ENCODE measurements at places on chromosomes 11 and 22. TPM values are rescaled to one million over a fixed set of nuclear protein-coding genes. Genes with fewer than 3 reads are reported as not detected.

Gene SLC5A1
- not detected for total RNA-seq

Gene MEI1
- 83.4 TPM for total RNA-seq

Gene OAF
- total RNA-seq, result 6.0 TPM

Gene ROBO4
- 0.50 TPM for total RNA-seq

Gene SYT8
- total RNA-seq, result not detected

Gene ARHGAP8
- 0.59 TPM for total RNA-seq

Gene TUBA8
- 1.5 TPM for total RNA-seq

Gene APOL5
- total RNA-seq, result not detected

Gene MUC5B
- not detected for total RNA-seq

GRCh38 chr11:65779919-65780769 lies 632 bp downstream of the AP5B1 start:
- H3K27ac ChIP-seq, result no peak overlapping the region
- no peaks in the 10 kb centered on the region for H3K27me3 ChIP-seq
- peaks cover 2% of the 10 kb centered on the region for H3K4me1 ChIP-seq
- H3K4me3 ChIP-seq, result peak overlapping the region; percentile 80
- peaks cover 23% of the 10 kb centered on the region for H3K36me3 ChIP-seq

- H3K27me3 ChIP-seq, result peaks cover 32% of the 10 kb centered on the region
- H3K36me3 ChIP-seq, result no peaks in the 10 kb centered on the region
- peaks cover 8% of the 10 kb centered on the region for H3K4me1 ChIP-seq
- H3K4me3 ChIP-seq, result no peak overlapping the region
- no peak overlapping the region for H3K27ac ChIP-seq
- no peak for DNase-seq
Measured at GRCh38 chr11:2534134-2534956, 89.5 kb downstream of the KCNQ1 start.

DNA sequence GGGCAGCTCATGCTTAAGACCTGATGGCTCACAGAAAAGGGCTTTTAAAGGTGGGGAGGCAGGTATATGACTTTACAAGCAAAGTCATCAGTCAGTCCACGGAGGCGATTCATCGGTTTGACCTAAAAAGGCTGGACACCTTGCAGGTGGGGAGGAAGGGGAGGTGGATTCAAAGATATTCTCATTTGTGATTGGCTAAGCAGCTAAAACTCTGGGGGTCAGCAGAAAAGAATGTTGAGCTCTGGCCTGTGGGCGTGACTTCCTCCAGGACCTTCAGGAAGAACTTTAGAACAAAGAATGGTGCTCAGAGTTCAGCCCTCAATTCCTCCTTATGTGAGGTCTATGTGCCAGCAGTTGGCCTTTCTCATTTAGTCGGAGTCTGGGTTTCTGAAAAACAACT lies 78.3 kb upstream of the LMO1 start:
- peaks cover 16% of the 10 kb centered on the region for H3K27me3 ChIP-seq
- H3K27ac ChIP-seq, result no peak overlapping the region
- H3K4me1 ChIP-seq, result no peaks in the 10 kb centered on the region
- H3K4me3 ChIP-seq, result no peak overlapping the region

GRCh38 chr11:19577976-19578619 lies 134.5 kb upstream of the NAV2 start:
- no peaks in the 10 kb centered on the region for H3K36me3 ChIP-seq
- no peak overlapping the region for H3K4me3 ChIP-seq
- no peaks in the 10 kb centered on the region for H3K4me1 ChIP-seq
- H3K27ac ChIP-seq, result no peak overlapping the region
- no peak for DNase-seq

- H3K27ac ChIP-seq, result no peak overlapping the region
- H3K4me1 ChIP-seq, result peaks cover 28% of the 10 kb centered on the region
- DNase-seq, result peak; percentile 43
- H3K4me3 ChIP-seq, result no peak overlapping the region
- H3K27me3 ChIP-seq, result no peaks in the 10 kb centered on the region
- peaks cover 6% of the 10 kb centered on the region for H3K36me3 ChIP-seq
Measured at GRCh38 chr22:43993072-43993760, 30.9 kb upstream of the PARVB start.

- peaks cover 5% of the 10 kb centered on the region for H3K4me1 ChIP-seq
- H3K27ac ChIP-seq, result peak overlapping the region; percentile 64
- H3K4me3 ChIP-seq, result peak overlapping the region; percentile 94
- no peak for DNase-seq
- no peaks in the 10 kb centered on the region for H3K36me3 ChIP-seq
Measured at GRCh38 chr22:43811777-43812148, 342 bp downstream of the EFCAB6 start.

GRCh38 chr11:100757646-100758045 lies 70.6 kb downstream of the ARHGAP42 start:
- no peak overlapping the region for H3K4me3 ChIP-seq
- no peaks in the 10 kb centered on the region for H3K27me3 ChIP-seq
- H3K27ac ChIP-seq, result no peak overlapping the region
- no peaks in the 10 kb centered on the region for H3K4me1 ChIP-seq

DNA sequence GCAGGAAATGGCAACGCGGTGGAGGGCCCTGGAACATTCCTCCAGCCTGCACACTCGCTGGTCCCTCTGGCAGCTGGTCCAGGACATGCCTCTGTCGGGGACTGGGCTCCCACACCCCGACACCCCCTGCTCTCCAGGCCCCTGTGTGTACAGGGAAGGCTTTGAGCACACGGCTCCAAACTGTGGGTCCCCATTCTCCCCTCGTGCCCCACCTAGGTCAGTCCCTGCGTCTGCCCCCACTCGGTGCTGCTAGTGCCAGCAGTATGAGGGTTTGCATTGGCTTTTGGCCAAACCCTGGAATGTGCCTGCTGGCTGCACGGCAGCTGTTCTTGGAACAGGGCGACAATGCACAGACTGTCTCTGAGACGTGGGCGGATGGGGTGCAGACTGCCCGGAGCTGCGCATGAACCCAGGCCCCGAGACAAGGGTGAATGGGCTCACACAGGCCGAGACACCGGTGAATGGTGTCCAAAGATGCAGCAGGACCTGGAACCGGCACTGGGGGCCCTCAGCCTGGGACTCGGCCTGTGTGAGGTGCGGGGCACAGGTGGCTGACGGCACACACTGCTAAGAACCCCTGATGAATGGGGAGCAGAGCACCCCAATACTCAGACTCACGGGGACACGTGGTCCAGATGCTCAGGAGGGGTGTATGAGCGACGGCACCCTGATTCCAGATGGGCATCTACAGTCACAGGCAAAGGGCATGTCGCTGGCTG lies 7.5 kb upstream of the SYT8 start:
- H3K4me1 ChIP-seq, result peaks cover 4% of the 10 kb centered on the region
- DNase-seq, result no peak
- no peaks in the 10 kb centered on the region for H3K27me3 ChIP-seq
- H3K27ac ChIP-seq, result no peak overlapping the region
- no peak overlapping the region for H3K4me3 ChIP-seq

Data from T-cell (primary cell).